ENCODE measurements at places on chromosomes 13 and 19.

GRCh38 chr13:71695662-71696061, 171.3 kb downstream of the DACH1 start:
- no peak for DNase-seq

DNA sequence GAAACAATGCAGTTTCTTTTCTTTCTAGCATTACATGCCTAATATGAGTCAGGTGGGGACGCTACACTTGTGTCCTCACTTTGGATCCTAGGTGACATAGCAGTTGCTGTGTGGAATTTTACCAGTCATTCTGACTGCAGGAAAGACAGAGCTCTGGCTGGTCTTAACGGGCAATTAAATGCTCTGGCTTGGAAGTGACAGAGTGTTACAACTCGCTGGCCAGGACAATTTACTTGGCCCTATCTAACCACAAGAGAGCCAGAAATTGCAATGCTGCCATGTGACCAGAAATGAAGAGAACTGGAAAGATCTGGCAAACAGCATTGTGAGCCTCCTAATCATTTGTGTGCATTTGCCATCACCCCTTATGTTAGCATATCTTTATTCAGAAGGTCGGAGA, 351.1 kb downstream of the DCT start:
- DNase-seq, result no peak

DNA sequence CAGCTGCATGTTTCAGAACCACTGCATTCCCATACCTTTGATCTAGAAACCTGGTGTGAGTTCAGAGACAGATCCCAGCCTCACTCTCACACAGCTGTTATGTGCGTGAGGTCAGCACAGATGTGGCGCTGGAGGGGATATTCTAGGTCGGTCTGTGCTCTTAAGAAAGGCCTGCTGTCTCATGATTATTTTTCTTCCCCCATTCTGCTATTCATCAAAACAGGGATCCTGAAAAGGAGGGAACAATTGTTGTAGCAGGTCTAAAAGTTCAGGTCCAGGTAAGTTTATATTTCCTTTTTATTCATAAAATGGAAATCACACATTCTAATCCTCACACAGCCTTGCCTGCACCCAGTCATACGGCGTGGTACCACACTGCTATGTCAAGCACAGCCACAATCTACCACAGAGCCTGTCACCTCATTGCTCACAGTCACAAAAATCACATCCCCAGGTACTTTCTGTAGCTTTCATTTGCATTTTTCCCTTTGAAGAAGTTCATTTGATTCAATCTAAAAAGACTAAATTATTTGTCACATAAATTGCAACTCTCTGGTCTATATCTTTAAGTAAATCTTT, 867 bp downstream of the ZNF546 start:
- DNase-seq, result no peak

- DNase-seq, result no peak
Observed at GRCh38 chr19:36605877-36606478, 865 bp downstream of the ZNF382 start.

GRCh38 chr19:57171551-57172081, 4.3 kb upstream of the DUXA start:
- no peak for DNase-seq

DNA sequence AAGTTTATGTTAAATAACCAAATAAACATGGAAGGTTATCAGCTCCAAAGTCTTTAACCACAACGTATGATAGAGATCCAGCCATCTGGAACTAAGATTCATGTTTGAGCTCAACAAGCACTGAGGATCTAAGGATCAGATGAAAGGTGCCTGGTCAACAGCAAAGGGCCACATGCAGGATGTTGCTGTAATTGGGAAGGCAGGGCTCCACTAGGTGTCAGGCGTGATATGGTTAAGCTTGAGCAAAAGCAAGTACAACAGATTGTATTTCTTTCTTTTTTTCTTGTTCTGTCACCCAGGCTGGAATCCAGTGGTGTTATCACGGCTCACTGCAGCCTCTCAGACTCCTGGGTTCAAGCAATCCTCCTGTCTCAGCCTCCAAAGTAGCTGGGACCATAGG, 12.0 kb downstream of the EBPL start:
- no peak for DNase-seq

DNA sequence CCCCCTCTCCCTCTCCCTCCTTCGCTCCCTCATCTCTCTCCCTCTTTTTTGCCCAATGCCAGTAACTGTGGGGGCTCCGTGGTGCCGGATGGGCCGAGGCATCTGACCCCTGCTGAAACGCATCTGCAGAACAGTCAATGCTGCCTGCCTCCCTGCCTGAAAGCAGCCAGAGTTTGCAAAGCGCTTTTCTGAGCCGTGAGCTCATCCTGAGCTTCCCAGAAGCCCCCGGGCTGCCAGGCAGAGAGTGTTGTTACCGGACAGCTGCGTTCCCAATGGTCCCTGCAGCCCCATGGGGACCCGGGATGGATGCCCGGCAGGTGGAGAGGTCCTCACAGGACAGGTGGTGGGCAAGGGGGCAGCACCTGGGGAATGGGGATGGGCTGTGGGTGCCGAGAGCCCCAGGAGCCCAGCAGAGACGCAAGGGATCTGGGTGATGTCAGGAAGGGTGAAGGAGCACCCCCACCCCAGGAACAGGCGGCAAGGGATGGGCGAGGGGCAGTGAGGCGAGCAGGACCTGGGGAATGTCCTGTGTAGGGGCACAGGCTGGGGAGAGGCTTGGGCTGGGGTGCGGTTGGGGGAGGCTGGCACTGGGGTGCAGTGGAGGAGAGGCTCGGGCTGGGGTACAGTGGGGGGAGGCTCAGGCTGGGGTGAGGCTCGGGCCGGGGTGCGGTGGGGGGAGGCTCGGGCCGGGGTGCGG, 33.0 kb downstream of the GPX4 start:
- no peak for DNase-seq

DNA sequence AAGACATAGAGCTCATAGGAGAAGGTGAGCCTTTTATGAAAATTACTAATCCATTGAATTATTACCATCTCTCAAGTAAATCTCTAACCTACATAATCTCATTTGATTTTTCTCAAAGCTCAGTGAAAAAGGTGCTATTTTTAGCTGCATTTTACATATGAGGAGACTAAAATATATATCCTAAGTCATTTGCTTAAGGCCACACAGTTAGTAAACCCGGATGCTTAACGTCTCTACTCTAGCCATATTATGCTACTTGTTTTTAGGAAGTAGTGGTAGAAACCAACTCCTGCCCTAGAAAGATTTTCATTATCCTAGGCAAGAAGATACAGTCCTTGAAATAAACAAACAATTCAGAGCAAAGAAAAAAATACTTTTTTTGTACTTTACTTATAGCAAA, 108.9 kb downstream of the RBM26 start:
- no peak for DNase-seq

- no peak for DNase-seq
Observed at GRCh38 chr19:3964256-3965194, 6.4 kb downstream of the DAPK3 start.

DNA sequence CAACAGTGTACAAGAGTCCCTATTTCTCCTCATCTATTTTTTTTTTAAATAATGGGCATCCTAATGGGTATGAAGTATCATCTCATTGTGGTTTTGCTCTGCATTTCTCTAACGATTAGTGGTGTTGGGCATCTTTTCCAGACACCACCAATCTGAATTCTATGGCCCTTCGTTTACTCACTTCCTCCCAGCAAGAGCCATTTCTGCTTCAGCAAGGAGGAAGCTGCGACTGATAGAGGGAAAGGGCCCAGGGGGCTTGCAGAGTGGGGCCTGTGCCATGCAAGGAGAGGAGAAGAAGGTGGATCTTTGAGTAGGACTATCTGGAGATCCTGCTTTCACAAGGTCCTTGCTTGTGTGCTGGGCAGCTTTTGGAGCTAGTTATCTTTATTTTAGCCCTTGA, 58.0 kb downstream of the USPL1 start:
- no peak for DNase-seq

- no peak for DNase-seq
Observed at GRCh38 chr19:43548706-43549105, 15.7 kb downstream of the ZNF575 start.

- DNase-seq, result no peak
Observed at GRCh38 chr13:77353995-77354394, 27.1 kb upstream of the MYCBP2 start.

- DNase-seq, result no peak
Observed at GRCh38 chr13:46173656-46174055, 8.3 kb downstream of the LCP1 start.

DNA sequence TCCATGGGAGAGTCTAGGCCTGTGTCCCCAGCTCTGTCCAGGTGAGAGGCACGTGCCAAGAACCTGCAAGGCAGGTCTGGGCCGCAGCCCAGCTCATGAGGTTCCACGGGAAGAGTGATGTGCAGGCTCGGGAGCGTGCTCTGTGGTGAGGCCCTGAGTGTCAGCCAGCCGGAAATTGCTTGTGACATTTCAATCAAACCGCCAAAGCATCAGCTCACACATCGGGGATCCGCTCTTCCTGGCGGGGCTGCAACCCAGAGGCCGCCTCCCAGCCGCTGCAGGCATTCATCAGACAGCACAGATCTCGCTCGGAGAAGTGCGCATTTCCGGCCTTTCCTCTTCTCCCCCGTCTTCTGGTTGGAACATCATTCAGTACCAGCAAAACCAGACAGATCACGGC, 109.3 kb downstream of the KDM4B start:
- no peak for DNase-seq
